ENCODE measurements at places on chromosomes 11 and 22.

- peak; percentile 83 for DNase-seq
These were observed at the start of gene ZPR1 for GRCh38 chr11:116787786-116788486. Gene ZPR1, minus strand, starts transcription at chr11:116788023. Its CDS starts 33 bp downstream, at chr11:116787990.

- DNase-seq: no peak
These were observed 733 bp downstream of the TRIM5 start for GRCh38 chr11:5684036-5684645.

DNA sequence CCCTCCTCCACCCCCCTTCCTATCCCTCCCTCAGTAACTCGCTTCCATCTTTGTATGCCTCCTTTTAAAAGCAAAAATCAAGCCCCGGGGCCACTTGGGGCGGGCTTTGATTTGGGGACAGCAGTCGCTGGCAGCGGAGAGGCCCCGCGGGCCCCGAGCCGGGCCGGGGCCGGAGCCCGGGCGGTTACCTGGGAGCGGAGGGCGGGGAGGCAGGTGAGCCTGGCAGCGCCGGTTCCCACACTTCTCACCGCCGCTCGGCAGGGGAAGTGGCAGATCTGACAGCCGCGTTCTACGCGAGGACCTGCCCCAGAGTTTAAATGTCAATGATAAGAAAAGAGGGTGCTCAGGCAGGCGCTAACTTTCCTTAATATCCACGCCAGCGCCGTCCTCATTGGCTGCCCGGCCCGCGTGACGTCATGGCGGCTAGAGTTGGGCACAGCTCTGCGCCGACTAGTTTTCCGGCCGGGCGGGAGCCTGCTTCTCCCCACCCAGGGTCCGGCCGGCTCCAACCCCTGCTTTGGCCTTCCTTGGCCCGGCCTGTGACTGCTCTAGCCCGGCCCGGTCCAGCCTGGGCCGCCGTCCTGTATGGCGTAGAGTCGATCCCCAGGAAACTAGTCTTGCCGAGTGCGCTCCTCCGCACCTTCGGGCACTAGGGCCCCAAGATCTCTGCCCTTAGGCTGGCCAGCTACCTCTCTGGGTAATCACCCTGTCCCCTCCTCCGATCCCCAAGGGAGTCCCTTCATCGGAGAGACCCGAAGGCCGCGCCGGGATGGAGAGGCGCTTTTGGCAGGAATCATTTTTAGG is 6.7 kb upstream of the PAX6 start:
- peak; percentile 32 for DNase-seq

DNA sequence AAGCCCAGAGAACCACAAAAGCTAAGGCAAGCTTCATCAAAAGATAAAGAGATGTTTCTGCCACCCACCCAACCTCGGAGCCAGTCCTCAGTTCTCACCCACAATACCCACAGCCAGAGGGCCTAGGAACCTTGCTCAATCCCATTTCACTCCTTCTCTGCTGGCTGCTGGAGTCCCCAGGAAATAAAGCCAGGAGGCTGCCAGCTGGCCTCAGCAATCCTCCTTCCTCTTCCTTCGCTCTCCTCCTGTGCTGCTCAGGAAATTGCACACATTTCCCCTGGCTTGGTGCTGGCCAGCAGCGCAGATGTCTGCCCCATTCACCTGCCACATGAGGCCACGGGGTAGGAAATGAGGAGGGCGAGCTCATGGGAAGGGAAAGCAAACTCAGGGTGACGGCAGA is 91.8 kb upstream of the LDLRAD3 start:
- DNase-seq: no peak

DNA sequence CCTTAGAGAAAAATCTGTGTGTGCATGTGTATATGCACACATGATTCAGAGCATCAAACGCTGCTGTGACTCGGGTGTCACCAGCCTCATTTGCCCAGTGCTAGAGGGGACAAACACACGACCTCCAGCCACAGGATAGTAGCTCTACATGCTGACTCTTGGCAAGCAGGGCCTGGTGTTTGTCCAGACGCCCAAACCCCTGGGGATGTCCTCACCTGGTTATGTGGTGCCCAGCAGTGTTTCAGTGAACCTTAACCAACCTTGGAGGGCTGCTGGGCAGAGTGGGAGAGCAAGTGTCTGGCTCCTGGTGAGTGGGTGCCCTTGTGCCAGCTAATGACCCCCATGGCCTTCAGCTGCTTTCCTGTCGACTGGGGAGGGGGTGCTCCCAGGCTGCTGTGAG is 26.7 kb downstream of the IGLL1 start:
- no peak for DNase-seq

- DNase-seq: no peak
These were observed 54.6 kb upstream of the CHRM4 start for GRCh38 chr11:46445920-46446771.

DNA sequence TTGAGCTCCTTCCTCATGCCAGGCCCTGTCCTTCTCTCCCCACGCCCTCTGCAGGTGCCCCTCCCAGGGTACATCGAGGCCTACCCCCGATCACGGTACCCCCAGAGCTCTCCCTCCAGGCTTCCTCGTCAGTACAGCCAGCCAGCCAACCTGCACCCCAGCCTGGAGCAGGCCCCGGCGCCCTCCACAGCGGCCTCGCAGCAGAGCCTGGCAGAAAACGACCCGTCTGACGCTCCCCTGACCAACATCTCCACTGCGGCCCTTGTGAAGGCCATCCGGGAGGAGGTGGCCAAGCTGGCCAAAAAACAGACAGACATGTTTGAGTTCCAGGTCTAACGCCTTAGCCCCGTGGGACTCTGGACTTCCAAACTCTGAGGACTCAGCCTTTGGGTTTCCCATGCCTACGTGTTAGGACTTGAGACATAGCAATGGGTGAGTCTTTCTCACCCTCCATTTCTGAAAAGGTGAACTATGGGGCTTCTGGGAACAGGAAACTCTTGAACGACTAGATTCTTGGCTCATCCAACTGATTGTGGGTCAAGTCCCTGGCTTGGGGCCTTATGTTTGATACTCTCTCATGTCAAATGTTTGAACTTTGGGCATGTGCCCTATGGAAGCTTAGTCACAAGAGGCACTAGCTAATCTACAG is 32.7 kb downstream of the C11orf91 start:
- DNase-seq: no peak

- DNase-seq: no peak
These were observed 41.1 kb downstream of the SEZ6L start for GRCh38 chr22:26210334-26210733.

DNA sequence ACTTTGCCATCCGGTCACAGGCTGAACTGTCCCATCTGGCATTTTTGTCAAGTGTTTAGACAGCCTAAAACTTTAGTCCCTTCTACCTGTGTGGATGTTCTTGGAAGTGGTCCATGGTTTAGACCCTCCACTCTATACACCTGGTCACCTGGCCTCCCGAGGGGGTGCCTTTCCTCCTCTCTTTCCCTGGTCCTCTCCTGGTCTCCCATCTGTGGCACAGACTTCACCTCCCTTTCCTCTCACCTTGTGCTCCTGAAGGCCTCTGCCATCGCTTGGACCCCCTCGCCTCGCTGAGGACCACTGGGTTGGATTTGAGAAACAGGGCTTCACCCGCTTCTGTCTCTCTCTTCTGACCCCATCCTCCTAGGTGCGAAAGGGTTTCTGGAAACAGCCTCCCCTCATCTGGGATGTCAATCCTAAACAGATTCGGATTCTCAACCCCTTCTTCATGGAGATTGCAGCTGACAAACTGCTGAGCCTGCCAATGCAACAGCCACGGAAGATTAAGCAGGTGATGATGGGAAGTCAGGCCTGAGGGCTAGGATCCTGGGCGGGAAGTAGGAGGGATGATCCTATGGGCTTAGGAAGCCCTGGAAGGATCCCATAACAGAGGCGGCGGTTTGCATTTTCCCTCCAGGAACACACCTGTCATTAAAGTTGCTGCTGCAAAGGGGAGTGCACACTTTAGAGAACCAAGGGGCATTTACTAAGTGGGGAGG is 53.6 kb downstream of the ST3GAL4 start:
- no peak for DNase-seq

DNA sequence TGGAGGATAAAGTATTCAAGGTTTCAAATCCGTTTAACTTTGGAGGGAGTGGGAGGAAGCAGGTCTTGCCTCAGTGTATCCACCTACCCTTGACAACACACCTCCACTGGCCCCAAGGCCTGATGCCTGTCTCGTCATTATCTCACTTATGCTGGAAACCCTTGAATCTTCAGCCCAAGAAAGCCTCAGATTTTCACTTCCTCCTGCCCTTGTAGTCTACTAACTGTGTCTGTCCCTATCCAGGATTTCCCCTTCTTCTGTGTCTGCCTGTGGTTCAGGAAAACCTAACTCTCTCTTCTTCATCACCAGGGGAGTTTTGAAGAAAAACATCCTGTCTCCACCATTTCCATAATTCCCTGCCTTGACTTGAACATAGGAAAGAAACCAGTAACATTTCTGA is 56.1 kb downstream of the SYT9 start:
- DNase-seq: no peak

GRCh38 chr11:66089067-66089466 is 19.0 kb downstream of the PACS1 start:
- no peak for DNase-seq

GRCh38 chr11:9759519-9760192 is 95.8 kb downstream of the SWAP70 start:
- no peak for DNase-seq

- no peak for DNase-seq
These were observed 1.7 kb downstream of the TRPM5 start for GRCh38 chr11:2442589-2442988.

GRCh38 chr11:74770456-74770855 is 21.8 kb downstream of the RNF169 start:
- DNase-seq: no peak

DNA sequence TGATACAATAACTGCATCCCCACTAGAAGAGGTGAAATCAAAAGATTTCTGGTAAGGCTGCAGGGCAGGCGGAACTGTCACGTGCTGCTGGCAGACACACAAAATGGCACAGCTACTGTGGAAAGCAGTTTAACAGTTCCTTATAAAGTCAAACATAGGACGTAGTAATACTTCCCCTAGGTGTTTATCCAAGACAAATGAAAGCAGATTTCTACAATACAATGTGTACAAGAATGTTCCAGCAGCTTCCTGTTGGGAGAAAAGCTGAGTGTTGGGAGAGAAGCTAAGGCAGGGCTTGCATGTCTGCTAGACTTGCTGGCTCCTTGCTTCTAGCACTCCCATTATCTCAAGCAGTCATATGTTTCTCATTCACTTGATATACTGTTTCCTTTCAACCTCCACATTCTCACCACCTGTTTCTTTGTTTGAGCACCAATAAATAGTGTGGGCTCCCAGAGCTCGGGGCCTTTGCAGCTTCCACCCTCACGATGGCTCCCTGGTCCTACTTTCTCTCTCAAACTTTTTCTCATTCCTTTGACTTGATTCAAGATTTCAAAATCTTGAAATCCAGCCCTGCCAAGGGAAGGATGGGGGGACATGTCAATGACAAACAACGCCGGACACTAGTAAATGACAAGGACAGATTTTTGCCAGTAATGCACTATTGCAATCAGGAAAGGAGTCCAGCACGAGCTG is 21.2 kb upstream of the IL17RA start:
- DNase-seq: no peak

Data from hypothalamus (tissue), 51 donors.